Transverse colon (tissue), 4 donors: ENCODE measurements at places on chromosomes 7 and 10.
A peak's percentile ranks its signal among the peaks of the same experiment; 100 is the strongest.

DNA sequence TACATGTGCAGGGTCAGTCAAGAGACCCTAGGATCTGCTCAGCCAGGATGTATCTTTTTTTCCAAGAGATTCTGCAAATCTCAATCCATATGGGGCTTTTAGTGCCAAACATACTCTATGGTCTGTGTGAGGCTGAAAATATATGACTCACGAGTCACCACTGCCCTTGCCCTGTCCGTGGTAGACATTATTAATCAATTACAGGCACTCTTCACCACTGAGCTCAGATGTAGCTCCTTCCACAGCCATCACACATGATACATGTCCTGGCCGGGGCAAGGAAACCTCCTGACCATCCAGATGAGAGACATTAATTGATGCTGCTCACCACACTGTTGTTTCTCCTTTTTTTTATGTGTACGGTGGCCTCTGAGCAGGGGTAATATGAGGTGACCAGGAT is 90.2 kb upstream of the RET start:
- H3K4me3 ChIP-seq = no peak overlapping the region
- no peaks in the 10 kb centered on the region for H3K36me3 ChIP-seq
- no peak overlapping the region for H3K27ac ChIP-seq

GRCh38 chr10:100103581-100103980 is 21.9 kb upstream of the CPN1 start:
- peaks cover 7% of the 10 kb centered on the region for H3K27me3 ChIP-seq
- no peaks in the 10 kb centered on the region for H3K4me1 ChIP-seq
- H3K36me3 ChIP-seq = no peaks in the 10 kb centered on the region

DNA sequence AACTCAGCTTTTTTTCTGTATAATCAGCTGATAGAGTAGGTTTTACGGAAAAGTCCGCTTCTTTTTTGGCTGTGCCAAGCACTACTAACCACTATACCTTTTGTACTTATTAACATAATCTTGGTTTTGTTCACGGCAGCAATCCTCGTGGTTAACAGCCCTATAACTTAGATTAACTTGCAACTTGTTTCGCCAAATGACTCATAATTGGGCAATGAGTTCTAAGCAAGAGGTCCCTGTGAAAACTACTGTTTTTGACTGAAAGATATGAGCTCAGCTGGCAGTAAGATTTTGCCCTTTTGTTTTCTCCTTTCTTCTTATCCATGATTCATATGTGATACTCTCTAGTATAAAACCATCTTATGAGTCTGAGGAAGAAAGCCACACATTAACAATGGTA is 345.0 kb upstream of the PCDH15 start:
- no peaks in the 10 kb centered on the region for H3K27me3 ChIP-seq
- no peak for DNase-seq
- H3K4me1 ChIP-seq = no peaks in the 10 kb centered on the region
- no peak overlapping the region for H3K27ac ChIP-seq
- no peaks in the 10 kb centered on the region for H3K36me3 ChIP-seq
- no peak overlapping the region for H3K4me3 ChIP-seq

- no peak overlapping the region for H3K27ac ChIP-seq
- no peak overlapping the region for H3K4me3 ChIP-seq
- H3K27me3 ChIP-seq = no peaks in the 10 kb centered on the region
These were observed 26.0 kb downstream of the CYP26A1 start for GRCh38 chr10:93099670-93100069.

DNA sequence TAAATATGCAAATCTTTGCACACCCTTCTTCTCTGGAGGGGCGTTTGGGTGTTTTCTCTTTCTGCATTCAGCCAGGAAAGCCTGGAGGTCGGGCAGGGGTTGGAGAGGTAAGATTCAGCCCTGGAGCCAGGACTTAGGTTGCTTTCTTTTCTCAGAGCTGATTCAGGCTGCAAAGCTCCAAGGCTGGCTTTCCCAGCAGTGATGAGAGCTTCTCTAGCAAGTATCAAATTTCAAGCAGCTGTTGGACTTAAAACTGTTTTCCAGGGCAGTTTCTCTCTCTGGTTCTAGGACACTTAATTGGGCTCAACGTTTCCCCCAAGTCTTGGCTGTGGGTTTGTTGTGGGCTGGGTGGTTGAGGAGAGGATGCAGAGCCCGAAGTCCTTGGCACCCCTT is 608 bp downstream of the AKR1B10 start:
- no peaks in the 10 kb centered on the region for H3K36me3 ChIP-seq
- H3K4me1 ChIP-seq = peaks cover 18% of the 10 kb centered on the region
- H3K4me3 ChIP-seq = peak overlapping the region; percentile 33
- H3K27me3 ChIP-seq = no peaks in the 10 kb centered on the region
- DNase-seq = no peak

DNA sequence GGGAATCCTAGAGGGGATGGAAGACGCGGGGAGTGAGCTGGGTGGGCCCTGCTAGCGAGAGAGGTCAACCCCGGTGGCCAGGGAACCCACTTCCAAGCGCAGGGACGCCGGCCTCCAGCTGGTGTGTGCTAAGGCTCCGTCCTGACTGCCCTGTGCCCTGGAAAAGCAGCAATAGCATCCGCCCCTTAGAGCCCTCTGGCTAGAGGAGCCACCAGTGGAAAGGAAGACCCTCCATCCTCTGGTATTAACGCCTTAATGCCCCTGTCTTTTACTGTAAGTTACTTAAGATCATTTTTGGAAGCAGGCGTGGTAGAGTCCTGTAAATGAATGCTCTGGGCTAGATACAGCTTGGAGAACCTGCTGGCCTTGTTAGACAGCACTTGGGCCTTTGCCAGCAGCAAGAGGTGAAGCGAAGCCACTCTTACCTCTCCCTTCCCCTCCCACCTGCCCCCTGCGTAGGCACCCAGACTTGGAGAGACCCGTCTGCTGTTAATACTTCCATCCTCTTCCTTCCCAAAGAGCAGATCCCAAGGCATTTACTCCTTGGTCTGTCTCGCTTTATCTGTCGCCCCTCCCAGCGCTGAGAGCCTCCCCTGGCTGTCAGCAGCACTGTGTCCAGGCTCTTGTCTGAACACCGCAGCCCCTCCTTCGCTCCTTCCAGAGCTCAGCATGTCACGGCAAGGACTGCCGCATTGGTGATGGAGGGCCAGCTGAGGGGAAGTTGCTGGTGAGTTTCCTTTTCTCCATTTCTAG is 4.6 kb downstream of the REPIN1 start:
- peak; percentile 66 for DNase-seq
- peaks cover 74% of the 10 kb centered on the region for H3K4me1 ChIP-seq
- no peaks in the 10 kb centered on the region for H3K27me3 ChIP-seq

GRCh38 chr10:15542817-15543216 is 171.7 kb upstream of the FAM171A1 start:
- H3K4me1 ChIP-seq = no peaks in the 10 kb centered on the region
- H3K27me3 ChIP-seq = no peaks in the 10 kb centered on the region
- no peaks in the 10 kb centered on the region for H3K36me3 ChIP-seq
- no peak for DNase-seq

DNA sequence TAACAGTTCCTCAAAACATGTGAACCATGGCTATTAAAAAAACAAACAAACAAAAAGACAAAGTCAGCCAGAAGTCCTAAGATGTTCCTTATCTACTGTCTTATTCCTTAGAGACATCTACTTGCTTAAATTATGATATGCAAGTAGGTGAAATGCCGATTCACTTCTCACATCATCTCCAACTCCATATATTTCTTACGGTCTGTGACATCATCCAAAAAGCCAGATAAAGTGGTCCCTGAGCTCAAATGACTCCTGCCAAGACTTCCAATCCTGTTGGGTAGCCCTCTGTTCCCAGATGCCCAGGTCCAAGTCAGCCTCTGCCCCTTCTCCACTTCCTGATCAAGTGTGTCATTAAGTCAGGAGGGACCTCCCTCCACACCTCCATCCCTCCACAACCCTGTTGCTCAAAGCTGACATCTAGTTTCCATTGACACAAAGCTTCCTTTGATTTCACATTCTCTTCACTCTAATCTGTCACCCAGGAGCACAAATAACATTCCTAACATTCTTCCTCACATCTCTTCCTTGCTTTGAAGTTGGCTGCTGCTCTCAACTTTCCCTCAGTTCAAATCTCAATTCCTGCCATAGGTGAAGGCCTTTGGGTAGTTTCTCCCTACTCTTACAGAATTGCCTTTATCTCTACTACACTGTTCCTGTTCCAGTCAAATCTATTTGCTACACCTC is 56.1 kb upstream of the PDLIM1 start:
- no peak overlapping the region for H3K4me3 ChIP-seq
- H3K4me1 ChIP-seq = peaks cover 5% of the 10 kb centered on the region
- no peaks in the 10 kb centered on the region for H3K36me3 ChIP-seq

DNA sequence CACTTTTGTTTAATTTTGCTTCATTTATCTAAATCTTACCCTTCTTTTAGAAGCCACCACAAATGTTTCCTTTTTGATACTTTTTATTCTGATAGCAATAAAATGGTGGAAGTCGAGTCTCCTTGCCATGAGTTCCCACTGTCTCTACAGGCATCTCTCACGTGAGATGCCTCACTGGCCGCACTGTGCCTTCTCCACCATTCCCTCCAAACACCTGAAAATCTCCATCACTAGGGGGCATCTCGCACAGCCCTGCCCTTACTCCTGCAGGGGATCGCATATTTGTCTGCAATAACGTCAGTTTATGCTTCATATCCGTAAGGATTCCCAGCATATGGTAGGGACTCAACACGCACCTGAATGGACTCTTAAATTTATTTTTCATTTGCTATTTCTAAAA is 56.3 kb upstream of the NCAPG2 start:
- H3K4me3 ChIP-seq = no peak overlapping the region
- DNase-seq = no peak
- H3K36me3 ChIP-seq = peaks cover 41% of the 10 kb centered on the region
- H3K4me1 ChIP-seq = no peaks in the 10 kb centered on the region

- H3K4me3 ChIP-seq = no peak overlapping the region
- H3K27me3 ChIP-seq = no peaks in the 10 kb centered on the region
- DNase-seq = peak; percentile 82
- H3K27ac ChIP-seq = no peak overlapping the region
These were observed 21.4 kb upstream of the VOPP1 start for GRCh38 chr7:55593515-55594318.

DNA sequence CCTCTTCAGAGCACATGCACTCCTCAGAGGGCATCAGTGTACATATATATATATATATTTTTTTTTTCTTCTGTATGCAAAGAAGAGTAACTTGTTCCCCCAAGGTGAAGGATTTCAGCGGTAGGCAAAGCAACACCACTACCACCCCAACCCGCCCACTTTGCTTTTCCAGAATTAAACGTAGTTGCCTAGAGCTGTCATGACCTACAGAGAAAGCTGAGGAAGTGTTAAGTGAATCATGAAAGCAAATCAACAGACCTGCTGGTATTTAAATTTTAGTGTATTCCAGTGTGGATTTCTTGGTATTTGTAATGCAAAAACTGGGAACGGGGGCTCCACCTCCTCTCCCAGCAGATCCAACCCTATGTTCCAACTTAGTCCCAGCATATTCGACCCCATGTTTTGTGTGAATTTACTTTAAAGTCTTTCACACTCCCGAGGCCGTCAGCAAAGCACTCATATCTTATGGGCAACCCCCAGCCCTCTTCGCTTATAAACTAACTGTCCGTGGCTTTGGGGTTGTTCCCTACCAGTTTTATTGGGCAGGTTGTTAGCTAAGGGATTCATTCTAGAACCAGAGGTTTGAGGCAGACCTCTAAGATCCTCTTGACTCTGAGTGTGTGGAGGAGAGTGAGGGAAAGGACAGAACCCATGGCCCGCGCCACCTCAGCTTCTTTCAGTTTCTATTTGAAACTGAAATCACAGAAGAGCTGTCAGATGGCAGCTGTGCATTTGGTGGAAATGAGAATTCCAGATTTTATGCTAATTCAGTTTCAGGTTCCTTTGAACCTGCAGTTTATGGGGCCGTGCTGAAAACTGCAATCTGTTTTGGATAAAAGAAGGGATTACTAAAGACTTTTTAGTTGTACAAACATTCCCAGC is 450.2 kb upstream of the GALNT17 start:
- no peak overlapping the region for H3K4me3 ChIP-seq
- H3K36me3 ChIP-seq = no peaks in the 10 kb centered on the region
- no peak overlapping the region for H3K27ac ChIP-seq
- H3K27me3 ChIP-seq = no peaks in the 10 kb centered on the region

GRCh38 chr10:44773565-44773964 is 137.6 kb upstream of the TMEM72 start:
- no peaks in the 10 kb centered on the region for H3K27me3 ChIP-seq
- no peak for DNase-seq
- H3K4me1 ChIP-seq = no peaks in the 10 kb centered on the region
- no peak overlapping the region for H3K27ac ChIP-seq
- H3K36me3 ChIP-seq = no peaks in the 10 kb centered on the region

DNA sequence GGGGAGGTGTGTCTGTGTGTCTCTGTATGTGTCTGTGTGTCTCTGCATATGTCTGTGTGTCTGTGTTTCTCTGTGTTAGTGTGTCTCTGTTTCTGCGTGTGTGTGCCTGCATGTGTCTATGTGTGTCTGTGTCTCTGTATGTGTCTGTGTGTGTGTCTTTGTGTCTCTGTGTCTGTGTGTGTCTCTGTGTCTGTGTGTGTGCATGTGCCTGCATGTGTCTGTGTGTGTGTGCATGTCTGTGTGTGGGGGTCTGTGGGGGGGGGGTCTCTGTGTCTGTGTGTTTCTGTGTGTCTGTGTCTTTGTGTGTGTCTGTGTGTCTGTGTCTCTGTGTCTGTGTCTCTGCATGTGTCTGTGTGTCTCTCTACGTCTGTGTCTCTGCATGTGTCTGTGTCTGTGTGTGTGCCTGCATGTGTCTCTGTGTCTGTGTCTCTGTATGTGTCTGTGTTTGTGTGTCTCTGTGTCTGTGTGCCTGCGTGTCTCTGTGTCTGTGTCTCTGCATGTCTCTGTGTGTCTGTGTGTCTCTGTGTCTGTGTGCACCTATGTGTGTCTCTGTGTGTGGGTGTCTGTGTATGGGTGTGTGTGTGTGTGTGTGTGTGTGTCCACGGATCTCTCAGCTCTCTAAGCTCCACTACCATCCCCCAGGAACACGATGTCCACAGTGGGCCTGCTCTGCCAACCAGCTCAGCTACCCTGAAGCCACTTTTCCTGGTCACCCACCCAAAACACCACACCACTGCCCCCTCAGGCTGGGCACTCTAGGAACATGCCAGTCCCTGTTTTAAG is 41.7 kb downstream of the RASGEF1A start:
- H3K27me3 ChIP-seq = peaks cover 28% of the 10 kb centered on the region
- no peak overlapping the region for H3K4me3 ChIP-seq
- no peaks in the 10 kb centered on the region for H3K36me3 ChIP-seq

DNA sequence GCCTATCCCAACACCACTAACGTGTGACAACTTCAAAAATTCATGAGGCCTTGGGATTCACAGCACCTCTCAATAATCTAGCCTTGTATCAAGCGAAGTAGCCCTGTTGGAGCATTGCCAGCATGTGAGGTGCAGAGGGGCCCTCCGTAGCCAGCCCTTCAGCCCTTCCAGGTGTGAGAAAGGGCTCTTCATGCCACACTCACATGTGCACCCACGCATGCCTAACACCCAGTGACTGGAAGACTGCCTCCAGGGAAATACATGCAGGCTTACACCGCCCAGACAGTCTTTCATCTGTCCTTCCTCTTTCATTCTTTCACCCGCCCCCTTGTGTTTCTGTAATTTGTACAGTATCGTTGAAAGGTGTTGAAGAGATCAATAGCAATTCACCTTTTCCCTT is 26.1 kb downstream of the LRRC4 start:
- no peak overlapping the region for H3K27ac ChIP-seq
- no peak for DNase-seq
- no peaks in the 10 kb centered on the region for H3K27me3 ChIP-seq
